Amygdala (tissue), 56 donors: ENCODE measurements at places on chromosomes 6 and 20.

DNA sequence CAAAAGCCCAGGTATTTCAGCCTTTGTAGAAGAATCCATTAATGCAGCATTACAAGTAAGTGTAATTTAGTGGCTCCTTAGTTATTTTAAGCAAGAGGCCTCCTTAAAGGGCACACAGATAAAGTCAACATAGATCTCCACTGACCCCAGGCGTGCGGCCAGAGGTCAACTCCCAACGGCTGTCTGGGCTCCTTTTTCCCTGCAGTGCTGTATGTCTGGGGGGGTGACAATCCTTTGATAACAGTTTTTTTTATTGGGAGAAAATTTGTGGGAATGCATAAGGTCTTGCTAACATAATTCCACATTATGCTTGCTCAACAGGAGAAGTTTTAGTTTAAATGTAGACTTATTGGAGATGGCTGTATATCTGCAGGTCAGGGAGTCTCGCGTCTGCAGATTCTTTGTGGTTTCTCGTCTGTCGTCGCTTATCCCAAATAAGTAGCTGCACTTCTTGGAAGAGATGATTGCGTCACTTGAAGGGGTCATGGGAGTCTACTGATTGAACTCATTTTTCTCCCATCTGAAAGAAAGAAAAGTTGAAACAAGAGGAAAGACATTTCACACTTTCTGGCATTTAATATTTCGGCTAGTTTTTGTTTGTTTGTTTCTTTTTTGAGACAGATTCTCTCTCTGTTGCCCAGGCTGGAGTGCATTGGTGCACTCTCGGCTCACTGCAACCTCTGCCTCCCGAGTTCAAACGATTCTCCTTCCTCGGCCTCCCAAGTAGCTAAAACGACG, 151.7 kb upstream of the AKAP12 start:
- no peak for DNase-seq

DNA sequence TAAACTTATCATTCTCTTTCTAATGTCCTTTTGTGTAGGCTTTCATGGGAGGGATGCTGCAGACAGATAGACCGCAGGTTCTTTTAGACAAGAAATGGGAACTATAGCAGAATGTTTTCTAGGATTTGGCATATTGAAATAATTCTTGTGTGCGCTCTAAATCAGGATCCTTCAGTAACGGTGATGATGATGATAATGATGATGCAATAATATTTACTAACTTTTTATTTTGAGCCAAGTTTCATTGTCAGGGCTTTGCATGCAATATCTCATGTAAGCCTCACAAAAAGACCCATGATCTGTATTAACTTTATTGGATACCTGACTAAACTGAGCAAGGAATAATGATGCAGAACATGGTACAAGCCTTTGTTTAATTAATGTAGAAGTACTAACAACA, 280.1 kb downstream of the HAO1 start:
- DNase-seq: no peak

DNA sequence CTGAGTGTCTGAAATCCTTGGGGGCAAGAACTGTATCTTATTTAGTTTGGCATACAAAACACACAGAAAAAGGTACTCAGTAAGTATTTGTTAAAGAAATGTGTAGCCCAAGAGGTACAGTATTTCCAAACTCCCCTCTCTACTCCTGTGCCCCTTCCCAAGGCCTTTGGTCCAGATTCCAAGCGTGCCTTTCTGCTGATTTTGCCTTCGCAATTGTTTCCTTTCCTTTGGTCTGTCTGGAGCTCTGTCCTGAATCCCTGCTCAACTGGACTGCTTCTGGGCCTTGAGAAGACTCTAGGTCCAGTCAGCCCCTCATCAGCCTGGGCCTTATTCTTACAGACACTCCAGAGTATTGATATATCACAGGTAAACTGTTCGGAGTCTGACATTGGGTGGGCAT, 122.2 kb upstream of the SYNCRIP start:
- no peak for DNase-seq

DNA sequence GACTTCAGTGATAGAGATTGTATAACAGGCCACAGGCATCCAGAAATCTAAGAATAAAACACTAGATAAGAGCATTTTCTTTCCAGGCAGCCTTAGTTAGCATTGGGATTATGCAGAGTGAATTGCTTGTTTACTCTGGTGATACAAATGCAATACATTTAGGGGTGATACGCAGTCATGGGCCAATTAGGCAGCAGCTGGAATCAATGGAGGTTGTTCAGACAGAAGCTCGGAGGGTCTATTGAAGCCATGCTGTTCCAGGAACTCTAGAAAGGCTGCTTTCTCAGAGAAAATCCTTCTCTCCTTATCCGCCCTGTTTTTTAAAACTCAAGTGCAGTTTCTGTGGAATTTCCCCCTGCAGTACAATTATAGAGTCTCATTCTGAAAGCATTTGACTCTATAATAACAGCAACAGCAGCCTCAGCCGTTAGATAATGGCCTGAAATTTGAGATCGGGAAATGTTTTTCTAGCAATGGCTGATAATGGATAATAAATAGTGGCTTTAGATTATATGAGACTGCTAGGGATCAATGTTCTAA, 364.3 kb upstream of the HS3ST5 start:
- DNase-seq: no peak

DNA sequence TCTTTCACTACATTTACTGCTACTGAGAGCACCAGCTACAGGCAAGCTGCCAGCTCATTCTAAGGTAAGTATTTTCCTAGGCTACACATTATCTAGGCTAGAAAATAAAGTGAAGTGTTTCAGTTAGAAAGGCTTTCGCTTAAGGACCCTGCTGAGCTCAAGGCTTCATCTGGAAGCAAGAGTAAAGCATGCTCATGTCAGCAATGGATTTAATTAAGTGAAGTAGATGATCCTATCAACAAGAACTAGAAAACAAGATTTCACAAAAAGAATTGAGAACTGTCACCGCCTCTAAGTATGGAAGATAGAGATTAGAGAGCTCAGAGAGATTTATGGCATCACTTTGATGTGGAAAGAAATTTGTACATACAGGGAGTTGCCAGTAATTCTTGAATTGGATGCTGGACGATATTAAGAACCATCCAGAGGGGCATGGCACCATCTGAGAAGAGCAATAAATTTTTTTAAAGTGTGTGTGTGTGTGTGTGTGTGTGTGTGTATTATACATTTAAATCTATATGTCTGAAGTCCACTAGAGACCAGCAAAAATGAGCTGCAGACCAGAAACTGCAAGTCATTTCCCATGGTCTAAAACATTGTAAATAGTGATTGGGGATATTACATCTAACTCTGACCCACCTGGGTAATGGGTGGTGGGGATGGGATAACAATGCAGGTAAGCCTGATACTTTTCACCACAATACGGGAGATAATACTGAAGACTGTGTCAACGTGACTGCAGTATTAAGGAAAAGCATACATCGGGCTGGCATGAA, 105.2 kb upstream of the MAP7 start:
- DNase-seq: no peak

DNA sequence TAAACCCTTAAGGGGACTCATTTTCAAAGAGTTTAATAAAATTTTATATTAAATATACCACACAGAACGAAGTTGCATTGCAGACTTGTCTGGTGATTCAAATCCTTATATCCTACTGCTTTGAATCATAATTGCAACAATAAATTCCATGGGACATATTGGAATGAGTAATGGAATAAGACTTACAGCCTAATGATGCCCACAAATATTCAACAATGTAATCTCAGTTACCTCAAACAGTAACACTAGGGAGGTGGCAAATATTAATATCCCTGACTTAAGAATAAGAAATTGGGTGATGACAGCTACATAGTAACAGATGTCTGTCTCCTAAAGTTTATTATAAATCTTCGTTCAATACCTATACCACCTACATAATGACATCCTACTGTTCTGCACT, 52.6 kb downstream of the BMP5 start:
- no peak for DNase-seq

- no peak for DNase-seq
Measured at GRCh38 chr20:2751878-2752566, 48.4 kb downstream of the CPXM1 start.

GRCh38 chr6:2809015-2809414, 32.6 kb downstream of the SERPINB1 start:
- no peak for DNase-seq

GRCh38 chr6:25366903-25367545, 87.8 kb downstream of the CARMIL1 start:
- DNase-seq: no peak

- DNase-seq: no peak
Measured at GRCh38 chr6:150924808-150925589, 59.5 kb downstream of the MTHFD1L start.

DNA sequence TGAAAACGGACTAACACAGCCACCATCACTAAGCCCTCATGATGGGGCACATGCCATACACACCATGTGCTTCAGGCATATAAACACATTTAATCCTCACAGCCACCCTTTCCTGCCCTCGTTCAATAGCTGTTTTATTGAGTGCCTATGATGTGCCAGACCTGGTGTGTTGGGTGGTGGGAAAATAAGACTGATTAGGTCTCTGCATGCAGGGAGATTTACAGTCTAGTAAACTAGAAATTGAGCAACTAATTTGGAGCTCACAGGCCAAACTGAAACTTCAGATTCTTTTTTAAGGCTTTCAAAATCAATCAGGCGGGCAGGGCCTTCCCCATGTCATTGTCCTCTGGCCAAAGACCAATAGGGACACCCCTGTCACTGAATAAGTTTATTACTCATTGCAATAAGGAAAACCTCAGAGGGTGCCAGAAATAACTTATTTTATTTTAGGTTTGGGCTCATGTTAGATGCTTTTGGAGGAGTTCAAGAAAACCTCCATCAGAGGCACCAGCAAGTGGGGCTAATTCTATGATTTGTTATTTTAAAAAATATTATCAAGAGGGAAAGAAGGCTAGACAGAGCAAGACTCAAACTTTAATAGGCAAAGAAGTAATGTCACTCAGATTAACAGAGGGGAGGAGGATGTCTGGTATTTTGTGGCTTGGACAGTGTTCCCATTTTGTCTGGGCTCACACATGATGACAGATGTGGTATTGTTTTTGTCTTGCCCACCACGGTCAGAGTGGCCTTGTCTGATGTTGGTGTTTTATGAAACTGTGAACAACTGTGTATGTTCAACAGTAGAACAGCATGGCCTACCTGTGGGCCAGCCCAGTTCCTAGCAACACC, 12.0 kb downstream of the ZFP64 start:
- no peak for DNase-seq

- no peak for DNase-seq
Measured at GRCh38 chr6:85361643-85362014, 88.3 kb upstream of the NT5E start.

DNA sequence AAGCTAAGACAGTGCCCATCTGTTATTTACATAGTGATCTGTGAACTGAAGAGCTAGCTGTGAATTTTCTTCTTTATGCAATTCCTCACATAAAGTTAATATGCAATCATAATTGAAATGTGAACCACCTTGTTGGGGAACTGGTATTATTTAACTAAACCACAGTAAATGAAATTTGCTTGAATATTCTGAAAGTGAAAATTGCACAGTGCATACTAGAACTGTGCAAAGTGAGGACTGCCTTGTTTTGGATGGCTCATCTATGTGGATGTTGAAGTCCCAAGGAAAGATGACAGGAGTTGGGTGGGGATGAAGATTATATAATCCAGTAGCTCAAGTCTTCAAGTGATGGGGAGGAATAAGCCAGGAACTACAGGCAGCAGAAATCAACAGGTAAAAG, 5.7 kb upstream of the PHF10 start:
- no peak for DNase-seq

DNA sequence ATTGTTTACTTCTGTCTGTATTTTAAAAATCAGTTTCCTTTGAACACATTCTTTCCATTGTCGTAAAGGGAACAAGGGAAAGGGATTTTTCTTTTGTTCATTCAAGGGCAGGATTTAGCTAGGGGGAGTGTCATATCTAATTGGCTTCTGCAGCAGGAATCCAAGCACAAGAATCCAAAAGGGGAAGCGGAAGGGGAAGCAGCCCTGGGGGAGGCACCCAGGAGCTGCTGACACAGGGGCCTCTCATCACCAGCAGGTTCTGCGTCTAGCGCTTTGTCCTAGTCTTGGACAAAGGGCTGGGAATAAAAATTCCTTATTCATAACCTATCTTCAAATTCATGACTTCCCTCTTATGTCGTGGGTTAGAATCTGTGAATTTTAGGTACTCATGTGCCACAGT, 13.7 kb downstream of the RIPK1 start:
- DNase-seq: no peak

DNA sequence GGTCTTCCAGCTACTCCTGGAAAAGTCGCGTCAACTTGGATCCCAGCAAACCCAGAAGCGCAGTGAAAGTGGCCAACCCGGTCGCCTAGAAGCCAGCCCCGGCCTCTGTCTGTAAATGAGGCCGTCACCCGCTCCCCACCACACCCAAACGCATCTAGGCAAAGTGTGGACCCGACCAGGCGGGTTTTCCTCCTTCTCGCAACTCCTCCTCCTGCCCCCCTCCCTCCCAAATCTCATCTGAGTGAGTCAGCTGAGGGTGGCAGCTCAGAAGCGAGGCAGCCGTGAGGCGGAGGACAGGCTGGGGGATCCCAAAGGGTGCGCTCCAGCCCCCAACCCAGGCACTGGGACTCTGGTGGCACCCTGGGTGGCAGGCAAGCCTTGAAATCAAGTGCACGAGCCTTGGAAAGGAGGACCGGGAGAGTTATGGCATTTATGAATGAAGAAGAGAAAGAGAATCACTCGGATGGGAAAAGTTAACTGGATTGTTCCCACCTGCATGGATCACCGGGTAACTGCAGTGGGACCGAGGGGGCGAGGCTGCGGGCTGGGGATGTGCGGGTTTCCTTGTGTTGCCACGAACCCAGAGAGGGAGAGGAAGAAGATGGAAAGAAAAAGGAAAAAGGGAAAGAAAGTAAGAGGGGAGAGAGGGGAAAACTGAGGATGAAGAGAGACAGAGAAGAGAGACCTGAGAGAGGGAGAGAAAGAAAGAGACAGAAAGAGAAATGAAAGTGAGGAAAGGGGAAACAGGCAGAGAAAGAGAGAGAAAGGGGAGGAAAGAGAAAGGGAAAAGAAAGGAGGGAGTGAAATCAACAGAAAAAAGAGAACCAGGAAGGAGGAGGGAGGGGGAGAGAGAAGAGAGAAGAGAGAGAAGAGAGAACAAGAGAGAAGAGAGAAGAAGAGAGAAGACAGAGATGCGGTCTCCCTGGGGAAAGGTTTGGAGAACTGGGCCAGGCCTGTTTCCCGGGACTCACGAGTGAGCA, at the start of gene APCDD1L:
Gene APCDD1L, minus strand, starts transcription at position 167 of the 980 bp plus-strand sequence. CDS start 692 bp downstream, outside the sequence.
- DNase-seq: no peak

GRCh38 chr20:58028123-58028522, 200.3 kb downstream of the ANKRD60 start:
- no peak for DNase-seq

DNA sequence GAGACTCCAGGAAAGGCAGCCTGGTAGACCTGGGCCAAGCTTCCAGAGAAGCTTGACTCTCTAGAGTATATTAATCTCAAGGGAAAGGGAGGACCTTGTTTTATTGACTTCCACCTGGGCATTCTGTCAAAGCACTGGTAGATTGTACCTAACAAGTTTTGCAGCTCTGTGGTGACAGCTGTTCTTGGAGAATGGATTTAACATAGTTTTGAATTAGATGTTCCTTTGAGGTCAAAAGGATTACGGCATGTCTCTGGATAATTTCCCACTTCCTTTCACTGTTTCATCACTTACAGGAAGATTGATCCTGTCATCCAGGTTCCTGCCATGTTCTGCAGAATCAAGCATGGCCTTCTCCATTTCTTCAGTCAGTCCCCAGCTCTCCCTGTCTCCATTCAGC, 246.0 kb downstream of the PHACTR1 start:
- no peak for DNase-seq
